Stimulated activated CD8-positive, alpha-beta memory T cell treated with anti-CD3 and anti-CD28 coated beads, Interleukin-15, amount 100 ng/mL, for 24 hours (primary cell): ENCODE measurements at places on chromosomes 7 and 10.

DNA sequence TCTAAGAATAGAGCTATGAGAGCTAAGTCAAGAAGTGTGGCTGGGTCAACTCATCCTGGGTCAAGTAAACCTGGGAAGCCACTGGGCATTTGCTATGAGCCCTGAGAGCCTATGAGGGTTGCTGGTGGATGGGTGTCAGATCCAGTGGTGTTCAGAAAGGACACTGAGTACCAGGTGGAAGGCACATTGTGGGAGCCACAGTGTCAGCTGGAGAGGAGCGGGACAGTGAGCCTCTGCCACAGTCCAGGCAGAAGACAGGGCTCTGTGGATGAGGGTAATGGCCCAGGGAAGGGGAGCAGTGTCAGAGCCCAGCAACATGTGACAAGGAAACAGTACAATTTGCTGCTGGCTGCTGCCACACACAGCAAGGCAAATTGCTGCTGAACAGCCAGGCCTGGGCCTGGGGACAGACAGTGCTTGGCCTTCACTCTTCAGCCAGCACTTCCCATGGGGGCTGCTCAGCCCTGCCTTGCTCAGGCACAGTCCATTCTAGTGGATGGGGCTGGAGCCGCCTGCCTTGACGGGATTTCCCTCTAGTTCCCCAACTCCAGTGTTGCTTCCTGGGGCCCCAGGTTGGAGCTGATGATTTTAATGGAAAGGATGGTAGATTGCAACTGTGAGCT is 90.9 kb upstream of the CHST15 start:
- no peak for DNase-seq

- DNase-seq = no peak
These were observed 431.2 kb upstream of the IGFBP3 start for GRCh38 chr7:46352004-46352954.

DNA sequence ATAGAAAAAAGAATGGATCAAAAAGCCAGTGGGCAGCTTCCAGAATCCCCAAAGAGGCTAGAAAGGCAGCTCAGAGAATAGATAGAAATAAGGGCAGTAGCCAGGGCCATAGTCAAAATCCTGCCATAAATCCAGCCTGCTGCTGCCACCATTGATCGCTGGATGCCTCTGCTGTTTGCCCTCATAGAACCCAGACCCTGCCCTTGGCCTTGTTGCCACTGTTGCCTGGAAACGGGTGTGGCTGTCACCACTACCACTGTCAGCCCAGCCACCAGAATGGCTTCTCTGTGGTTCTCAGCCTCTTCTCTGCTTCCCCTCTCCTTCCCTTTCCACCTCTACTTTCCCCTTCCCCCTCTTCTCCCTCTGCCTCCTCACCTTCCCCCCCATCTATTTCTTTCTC is 57.8 kb downstream of the HHEX start:
- no peak for DNase-seq

- no peak for DNase-seq
These were observed 184.2 kb downstream of the FRMD4A start for GRCh38 chr10:14146501-14146900.

GRCh38 chr7:93949423-93949822 is 27.9 kb downstream of the GNG11 start:
- no peak for DNase-seq

DNA sequence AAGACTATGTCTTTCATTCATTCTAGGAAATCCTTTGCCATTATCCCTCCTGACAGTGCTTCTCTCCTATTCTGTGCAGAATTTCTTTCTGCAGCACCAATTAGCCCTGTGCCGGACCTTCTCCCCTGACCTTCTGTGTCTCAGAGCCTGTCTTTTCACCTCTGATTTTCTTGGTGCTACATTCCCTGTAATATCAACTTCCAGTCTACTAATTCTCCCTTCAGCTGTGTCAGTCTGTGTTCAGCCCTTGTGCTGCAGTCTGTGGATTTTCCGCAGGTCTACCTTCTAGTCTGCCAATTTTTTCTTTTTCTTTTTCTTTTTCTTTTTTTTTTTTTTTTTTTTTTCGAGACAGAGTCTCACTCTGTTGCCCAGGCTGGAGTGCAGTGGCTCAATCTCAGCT is 115.8 kb downstream of the ELFN1 start:
- DNase-seq = no peak

- DNase-seq = no peak
These were observed 136.6 kb upstream of the SHH start for GRCh38 chr7:155948845-155949244.

DNA sequence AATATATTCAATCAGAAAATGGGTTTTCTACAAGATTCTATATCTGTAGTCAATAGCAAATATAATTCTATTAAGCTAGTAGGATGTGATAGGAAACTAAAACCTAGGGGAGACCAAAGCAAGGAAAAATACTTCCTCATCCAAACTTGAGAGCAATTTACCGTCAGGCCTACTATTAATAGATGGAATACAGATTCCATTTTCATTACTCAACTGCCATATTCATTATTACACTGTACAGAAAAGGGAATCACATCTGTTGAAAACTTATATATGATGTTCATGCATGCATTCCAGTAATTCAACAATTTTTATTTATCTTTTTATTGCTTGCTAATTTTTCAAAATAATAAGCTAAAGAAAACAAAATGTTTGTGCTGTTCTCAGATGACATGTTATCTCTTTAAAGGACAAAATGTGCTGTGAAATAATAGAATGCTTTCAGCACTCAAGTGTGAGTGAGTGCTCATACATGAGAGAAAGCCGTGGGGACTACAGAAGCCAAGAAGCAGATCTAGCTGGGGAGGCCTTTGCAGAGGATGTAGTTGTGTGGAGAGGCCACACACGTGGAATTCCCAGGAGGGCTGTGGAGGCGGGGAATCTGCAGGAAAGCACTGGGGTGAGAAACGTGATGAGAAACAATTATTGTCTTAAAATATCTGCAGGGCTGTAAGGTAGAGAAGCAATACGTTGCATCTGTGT is 110.0 kb downstream of the EGFR start:
- DNase-seq = no peak

DNA sequence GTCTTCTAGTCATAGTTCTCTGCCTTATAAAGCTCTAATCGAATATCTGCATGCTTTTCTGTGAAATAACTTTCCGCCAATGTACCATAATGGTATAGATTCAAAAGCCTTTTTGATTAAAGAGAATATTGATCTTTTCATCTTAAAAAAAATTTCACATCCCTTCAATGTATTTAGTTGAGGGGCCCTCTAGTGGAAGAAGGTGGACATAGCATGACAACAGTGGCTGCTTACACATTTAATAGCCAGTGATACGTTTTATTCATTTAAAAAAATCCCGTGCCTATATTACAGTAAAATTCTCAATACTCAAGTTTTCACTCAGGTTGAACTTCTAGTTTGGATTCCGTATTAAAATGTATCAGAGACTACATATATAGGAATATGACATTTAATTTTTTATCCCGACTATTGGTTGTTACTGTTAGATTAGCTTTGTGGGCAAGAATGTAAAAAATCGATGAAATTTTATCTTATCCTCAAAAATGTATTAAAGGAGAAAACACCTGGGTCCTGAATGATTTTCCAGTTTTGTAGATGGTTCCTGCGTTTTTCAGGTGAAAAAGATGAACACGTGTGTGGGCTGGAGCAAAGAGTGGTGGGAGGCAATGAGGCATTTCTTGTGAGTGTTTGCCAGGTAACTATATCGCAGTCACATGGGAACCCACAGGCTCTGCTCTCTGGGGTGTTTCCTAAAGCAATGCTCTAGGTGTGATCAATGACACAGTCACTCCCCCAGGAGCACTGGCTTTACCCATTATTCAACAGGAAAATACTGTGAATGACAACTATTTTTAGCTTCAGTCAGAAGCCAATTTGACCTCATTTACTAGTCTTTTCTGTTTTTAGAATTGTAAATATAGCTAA is 24.1 kb upstream of the PNLIP start:
- no peak for DNase-seq

DNA sequence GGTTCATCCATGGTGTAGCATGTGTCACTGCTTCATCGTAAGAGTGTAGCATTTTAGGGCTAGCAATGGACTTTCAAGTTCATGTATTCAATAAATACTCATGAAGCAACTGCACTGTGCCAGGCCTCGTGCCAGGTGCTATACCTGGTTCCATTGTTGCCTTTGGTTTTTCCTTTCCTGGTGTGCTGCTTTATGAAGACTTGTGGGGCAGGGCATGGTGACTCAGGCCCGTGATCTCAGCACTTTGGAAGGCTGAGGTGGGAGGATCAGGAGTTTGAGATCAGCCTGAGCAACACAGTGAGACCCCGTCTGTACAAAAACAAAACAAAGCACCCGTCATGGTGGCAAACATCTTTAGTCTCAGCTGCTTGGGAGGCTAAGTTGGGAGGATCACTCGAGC is 2.2 kb upstream of the CPA4 start:
- DNase-seq = no peak

DNA sequence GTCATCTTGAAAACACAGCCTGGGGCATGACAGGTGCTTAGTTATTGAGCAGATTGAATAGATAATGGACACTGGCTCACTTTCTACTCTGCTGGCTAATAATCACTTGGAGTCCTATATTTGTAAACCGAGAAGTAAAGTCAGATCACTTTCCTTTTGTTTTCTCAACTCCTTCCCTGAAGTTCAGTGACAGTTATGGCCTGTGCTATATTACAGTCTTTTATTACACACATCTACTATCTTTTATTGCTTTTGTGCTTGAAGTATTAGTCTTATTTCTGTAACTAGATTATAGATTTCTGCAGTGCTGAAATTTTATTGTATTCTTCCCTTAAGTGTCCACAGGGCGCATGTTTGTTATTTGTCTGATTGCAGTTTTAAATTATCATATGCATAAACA is 136.4 kb upstream of the TAC1 start:
- no peak for DNase-seq

GRCh38 chr7:4683884-4684565 is 1.9 kb downstream of the FOXK1 start:
- no peak for DNase-seq

DNA sequence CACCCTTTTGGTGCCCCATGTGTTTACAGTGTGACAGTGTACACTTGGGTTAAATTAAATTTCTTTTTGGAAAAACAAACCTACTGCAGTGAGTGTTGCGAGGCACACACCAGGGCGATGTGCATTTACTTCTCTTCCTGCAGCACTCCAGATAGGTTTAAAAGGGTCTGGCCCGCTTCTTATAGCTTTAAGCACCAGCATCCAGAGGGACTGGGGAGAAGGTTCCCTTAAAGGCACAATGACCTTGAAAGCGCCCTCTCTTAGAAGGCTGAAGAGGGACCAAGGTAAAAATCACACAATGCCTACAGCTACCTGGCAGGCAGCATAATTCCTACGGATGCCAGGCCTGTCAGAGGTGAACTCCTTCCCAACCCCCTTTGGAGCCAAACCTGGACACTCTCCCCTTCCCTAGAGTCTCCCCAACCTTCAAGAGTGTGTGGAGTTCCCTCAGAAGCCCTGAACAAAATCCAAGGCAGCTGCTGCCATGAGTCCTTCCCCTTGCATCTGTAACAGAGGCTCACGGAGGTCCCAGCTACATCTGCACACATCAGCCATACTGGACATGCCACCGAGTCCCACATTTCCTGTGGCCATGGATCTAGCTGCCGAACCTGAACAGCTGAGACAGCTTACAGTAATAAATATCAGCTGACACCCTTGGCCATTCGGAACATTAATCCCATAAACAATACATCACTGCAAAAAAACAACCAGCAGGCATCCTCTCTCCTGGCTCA is 33.2 kb downstream of the TRIM8 start:
- DNase-seq = no peak

DNA sequence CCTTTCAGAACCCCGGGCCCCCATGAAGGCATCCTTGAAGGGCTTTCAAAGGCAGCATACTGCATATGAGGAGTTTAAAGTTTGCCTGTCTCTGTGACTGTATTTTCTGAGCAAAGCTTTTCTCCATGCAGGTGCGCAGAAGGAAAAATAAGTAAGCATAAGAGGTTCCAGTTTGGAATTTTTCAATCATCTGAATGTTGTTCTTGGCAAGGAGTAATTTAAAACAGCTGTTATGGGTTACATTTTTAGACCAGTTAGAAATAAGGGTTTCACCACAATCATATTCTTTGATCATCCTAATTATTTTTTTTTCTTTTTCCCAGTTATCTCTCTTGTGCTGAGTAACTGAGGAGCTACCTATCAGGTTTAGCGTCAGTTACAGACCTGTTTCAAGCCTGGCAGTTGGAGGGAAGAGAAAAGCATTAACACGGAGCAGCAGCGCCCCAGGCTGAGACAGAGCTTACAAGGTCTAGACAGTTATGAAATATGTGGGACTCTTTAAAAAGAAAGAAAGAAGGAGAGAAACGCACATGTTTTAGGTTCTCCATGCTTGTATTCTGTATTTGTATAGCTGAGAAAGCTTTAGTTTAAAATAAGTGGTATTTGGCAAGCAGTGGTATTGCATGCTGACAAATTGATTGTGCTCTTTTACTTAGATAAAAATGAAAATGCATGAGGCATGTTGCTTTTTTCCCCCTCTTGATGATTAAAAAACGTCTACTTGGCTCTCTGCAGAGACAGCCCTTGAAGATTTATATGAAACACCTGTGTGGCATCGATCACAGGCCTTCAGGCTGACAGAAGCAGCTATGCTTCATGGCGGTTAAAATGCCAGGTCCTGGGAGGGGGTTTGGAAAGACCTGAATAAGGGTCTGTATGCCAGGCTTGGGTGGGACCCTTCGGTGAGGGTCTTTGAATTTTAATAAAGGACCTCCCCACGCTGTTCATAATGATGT is 157.6 kb downstream of the GRK5 start:
- no peak for DNase-seq

- DNase-seq = no peak
These were observed 27.6 kb upstream of the PIK3AP1 start for GRCh38 chr10:96747734-96748550.

GRCh38 chr10:49798275-49798674 is 36.2 kb upstream of the OGDHL start:
- DNase-seq = no peak

DNA sequence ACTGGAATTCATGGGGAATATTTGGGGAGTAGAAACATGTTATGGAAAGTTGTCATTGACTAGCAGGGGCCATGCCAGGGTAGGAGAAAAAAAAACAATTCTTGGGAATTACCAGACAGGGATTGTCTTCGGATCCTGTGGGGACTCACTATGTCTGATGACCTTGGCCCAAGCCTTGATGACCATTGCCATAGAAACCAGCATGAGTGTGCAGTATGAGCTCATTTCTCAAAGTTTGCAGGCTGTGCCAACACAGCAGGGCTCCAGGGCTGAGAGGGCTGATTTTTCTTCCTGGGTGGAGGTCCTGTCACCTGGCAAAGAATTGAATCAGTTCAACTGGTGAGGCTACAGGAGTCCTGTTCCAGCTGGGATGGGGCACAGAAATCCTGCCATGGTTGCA is 198.3 kb downstream of the ADRA2A start:
- no peak for DNase-seq

DNA sequence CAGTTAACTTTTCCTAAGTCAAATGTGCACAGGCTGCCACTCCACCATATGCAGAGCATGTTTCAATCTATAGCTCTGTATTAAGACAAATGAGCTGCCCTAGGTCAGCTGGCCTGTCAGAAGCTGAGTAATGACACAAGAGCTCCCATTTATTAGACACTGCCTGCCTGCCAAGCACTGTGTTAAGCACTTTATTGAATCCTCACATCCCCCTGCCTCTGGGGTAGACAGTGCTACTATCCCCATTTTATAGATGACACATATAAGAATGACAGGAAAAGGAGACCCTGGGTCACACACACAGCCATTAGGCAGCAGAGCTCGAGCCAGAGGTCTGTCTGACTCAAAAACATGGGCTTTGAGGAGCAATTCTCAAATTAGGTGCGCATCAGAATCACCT is 179.8 kb upstream of the PDE1C start:
- no peak for DNase-seq
